ENCODE measurements at places on chromosomes 1 and 21.

GRCh38 chr21:42387164-42387563 is 8.7 kb downstream of the TMPRSS3 start:
- DNase-seq: no peak

GRCh38 chr1:7346600-7347570 is 424.2 kb upstream of the VAMP3 start:
- DNase-seq: no peak

DNA sequence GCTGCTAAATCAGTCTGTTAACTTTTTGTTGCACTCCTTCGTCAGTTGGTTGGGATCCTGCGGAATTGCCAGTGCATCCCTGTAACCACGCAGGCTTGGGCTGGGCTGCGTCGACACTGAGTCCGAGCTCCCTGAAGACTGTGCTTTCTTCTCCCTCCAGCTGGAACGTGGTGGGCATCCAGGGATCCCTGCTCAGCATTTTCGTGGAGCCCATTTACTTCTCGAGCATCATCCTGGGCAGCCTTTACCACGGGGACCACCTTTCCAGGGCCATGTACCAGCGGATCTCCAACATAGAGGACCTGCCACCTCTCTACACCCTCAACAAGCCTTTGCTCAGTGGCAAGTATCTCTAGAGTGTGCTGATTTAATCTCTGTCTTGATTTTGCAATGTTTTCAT is 83.3 kb downstream of the POFUT2 start:
- no peak for DNase-seq

DNA sequence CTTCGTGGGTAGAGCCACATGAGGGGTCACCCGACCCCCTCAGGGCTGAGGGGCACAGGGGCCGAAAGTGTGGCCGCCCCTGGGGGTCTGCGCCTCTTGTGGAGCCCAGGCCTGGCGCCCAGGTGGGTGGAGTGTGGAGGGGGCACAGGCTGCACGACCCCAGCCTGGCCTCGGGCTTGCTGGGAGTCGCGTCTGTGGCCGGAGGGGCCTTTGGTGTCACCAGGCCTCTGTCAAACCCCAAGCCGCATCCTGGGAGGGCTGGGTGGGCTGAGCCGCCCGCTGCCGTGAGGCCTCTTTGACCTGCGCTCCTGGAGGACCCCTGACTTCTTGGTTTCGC is 60.7 kb downstream of the FAAP20 start:
- DNase-seq: no peak

- no peak for DNase-seq
Observed at GRCh38 chr1:73635021-73635420, 563.0 kb downstream of the LRRIQ3 start.

- DNase-seq: no peak
Observed at GRCh38 chr21:27265492-27265891, 298.6 kb upstream of the ADAMTS5 start.

- DNase-seq: no peak
Observed at GRCh38 chr1:230632273-230632873, 9.9 kb upstream of the COG2 start.

- no peak for DNase-seq
Observed at GRCh38 chr1:100474834-100475233, 63.1 kb upstream of the GPR88 start.

GRCh38 chr1:219940707-219941106 is 12.3 kb upstream of the SLC30A10 start:
- DNase-seq: no peak

DNA sequence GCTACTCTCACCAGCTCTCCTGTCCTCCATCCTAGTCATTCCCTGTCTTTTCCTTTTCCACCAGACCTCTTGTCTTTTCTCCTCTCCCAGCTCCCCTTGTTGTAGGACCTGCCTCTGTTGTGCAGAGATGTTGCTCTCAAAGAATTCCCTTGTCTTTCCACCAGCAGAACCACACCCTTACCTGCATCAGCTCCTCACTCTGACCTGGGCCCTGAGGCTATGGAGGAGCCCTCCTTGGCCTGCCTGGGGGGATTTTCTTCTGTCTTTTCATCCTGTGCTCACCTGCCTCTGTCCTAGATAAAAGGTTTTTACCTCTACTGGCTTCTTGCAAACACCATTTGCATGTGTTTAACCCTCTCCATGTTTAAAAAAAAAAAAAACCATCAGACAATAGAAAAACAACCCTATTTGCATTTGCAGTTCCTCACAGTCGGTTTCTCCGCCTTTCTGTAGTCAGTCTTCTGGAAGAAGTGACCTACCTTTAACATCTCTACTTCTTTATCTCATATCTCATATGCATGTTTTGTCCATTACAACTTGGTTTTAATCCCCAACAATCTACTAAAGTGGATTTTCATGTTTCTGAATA is 12.1 kb downstream of the FCRL5 start:
- DNase-seq: no peak

- DNase-seq: no peak
Observed at GRCh38 chr1:167612587-167613385, 17.2 kb upstream of the RCSD1 start.

DNA sequence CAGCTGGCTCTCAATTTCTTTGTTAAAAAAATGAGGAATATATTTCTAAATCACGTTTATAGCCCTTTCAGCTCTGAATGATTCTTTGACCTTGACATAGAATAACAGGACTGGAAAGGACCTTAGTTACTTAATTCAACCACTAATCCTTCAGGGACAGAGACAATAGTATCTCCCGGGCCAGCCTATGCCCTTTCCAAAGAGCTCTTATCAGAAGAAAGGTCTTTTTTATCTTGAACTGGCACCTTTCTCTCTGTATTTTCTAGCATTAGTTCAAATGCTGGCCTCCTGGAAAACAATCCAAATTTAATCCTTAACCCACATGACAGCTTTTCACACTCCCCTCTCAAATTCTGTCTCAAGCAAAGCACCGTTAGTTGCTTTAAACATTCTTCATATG is 44.8 kb upstream of the FBXO28 start:
- DNase-seq: no peak

DNA sequence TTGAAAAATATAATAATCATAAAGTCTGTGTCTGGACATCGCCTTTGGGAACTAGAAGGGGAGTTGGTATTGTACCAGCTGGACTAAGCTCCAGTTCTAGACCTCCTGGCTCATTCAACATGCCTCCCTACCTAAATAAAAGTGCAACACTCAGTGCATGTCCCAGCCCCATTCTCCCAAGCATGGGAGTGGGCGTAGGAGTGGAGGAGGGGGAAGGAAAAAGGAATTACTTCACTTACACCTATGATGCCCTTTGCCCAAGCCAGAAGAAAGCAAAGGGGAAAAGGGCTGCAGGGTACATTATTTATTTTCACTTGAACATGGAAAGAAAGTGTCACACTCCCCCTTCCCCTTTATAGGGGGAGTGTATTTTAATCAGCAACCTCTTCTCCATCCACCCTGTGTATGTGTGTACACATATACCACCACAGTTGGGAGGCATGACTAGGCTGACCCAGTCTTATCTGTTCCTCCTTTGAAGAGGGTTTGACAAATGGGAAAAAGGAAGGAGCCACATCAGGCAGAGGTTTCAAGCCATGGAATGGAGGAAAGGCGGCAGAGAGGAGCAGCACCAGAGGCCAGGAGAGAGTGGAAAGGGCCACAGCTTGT is 3.2 kb downstream of the NIT1 start:
- DNase-seq: no peak

GRCh38 chr1:232554409-232554808 is 75.5 kb downstream of the SIPA1L2 start:
- DNase-seq: no peak

DNA sequence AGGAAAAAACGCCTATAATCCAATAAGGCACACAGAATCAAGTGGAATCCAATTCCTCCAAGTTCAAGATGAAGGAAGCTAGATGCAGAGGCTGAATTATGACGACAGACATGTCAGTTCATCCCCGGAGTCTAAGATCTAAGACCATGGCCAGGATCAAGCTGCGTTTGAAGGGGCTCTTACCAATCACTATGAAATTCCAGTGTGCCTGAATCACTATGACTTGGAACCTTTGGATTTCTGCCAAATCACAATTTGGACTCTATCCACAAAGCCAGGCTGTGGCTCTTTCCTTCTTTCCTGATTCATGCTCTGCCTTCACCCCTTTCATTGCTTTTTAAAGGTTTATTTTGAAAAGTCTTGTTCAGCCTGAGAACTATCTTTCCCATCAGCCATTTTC is 17.1 kb downstream of the OLIG2 start:
- DNase-seq: no peak

DNA sequence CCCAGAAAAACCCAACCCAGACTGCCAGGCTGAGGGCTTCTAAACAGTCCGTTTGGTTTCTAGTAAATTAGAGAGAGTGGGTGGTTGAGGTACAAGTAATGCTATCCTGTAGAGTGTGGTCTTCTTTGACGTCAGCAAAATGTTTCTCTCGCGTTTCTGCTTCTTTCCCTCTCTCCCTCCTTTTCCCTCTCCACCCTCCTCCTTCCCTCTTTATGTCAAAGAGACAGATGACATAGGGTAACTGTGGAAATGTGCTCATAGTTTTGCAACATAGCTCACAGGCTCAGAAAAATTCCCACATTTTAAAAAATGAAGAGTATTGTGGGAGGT is 158.3 kb downstream of the TOMM20 start:
- DNase-seq: no peak

DNA sequence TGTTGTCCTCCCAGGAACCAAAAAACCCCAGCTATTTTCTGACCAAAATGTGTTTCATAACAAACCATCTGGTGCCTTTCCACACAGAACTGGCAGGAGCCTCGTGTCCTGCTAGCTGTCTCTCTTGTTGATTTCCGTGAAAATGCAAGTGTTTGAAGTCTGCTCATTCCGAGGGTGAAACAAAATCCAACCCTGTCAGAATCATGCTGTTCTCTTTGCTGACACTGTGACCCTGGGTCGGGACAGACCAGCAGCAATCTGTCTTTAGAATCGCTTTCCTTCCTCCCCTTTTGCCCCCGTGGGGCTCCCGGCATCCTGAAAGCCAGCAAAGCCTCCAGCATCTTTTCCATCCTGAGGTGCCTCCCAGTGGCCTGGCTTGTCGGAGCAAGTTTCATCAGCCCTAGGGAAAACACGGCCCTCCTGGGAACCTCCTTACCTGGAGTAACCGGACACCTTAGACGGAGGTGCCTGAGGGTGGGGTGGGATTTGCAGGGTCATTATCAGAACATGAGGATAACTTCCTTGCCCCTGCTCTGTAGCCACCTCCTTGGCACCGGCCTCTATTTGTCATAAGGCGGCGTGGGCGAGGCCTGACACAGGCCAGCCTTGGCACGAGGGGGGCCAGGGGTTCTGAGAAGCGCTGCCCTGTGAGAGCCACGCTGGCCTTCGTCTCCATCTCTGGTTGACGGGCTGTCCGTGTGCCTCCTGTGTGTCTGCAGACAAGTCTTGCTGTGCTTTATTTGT is 24.9 kb downstream of the LDLRAP1 start:
- DNase-seq: no peak

GRCh38 chr21:45006536-45007095 is 66.8 kb downstream of the SLX9 start:
- DNase-seq: no peak

- no peak for DNase-seq
Observed at GRCh38 chr1:219316066-219316465, 142.4 kb downstream of the LYPLAL1 start.

- DNase-seq: no peak
Observed at GRCh38 chr1:25899792-25900191, 6.4 kb downstream of the STMN1 start.

DNA sequence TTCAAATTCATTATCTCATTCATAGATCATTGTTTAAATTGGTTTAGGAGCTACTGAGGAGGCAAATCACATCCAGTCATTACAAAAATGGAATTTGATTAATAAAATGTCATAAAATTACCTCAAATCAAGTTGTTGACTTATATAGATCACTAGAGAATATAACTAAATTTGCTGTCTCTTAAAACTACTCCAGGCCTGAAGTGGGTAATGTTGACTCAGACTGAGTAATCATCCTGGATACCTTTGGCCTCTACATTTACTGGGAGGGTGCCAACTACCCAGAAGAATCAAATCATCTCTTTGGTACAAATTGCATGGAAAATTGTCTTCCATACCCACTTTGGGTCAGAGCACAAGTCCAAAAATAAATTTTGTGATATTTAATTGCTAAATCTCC is 191.2 kb upstream of the GREM2 start:
- DNase-seq: no peak

GRCh38 chr21:16418226-16418625 is 688.4 kb downstream of the USP25 start:
- no peak for DNase-seq

DNA sequence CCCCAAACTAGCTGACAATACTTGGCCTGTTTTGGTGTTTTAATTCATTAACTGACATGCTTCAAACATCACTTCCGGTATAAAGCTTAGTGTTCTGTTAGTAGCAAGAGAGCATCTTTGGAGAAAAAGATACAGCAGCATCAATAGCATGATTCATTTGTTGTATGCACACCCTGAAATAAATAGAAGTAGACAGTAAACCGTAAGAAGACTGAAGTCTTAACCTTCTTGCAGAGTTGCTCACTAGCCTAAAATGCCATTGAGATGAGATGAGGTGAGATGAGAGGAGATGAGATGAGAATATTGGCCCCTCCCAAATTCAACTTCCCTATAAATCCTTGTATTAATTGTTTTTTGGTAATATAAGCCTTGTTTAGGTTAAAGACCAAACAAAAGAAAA is 108.8 kb downstream of the TNFSF18 start:
- no peak for DNase-seq
